ENCODE measurements at places on chromosomes 7 and 10. TPM values are rescaled to one million over a fixed set of nuclear protein-coding genes. Genes with fewer than 3 reads are reported as not detected.

Gene SPDYE1
- not detected for total RNA-seq

Gene SKIDA1
- 2.1 TPM for total RNA-seq

DNA sequence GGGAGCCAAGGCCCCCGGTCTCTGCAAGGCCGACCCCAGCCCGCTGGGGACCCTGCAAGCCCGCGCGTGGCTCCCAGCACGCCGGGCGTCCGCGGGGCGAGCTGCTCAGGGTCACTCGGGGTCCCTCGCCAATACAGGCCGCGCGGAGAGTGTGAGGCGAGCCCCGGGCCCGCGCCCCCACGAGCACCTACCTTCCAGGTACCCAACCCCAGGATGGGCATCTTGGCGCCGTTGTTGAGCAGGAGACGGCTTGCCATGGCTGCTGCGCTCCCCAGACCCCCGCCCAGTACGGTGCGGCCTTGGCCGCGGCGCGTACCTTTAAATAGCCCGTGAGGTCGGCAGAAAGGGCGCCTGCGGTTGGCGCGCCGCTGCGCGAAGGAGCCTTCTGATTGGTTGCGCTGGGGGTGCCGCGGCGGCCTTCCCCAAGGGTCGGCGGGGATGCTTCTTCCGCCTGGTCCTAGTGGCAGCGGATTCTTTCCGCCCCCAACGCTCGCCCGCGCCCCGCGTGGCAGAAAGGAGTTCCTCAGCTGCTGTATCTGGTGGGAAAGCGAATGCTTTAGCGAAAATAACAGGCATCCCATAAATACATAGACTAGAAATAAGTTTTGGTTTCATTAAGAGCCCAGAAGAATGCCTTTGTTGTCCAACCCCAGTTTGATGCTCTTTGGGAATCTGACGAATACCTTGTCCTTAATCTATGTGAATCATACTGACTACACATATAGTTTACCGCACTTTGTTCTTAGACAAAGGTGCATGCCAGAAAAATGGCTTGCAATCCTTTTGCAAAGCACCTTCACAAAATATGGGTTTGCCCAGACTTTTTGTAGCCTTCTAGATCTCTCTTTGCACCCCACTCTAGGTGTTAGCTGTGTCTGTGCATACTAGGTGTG, at the start of gene AKR1B1:
Gene AKR1B1, minus strand, starts transcription at position 295 of the 893 bp plus-strand sequence. Its CDS starts 38 bp downstream, at position 257.
- DNase-seq = peak; percentile 94

DNA sequence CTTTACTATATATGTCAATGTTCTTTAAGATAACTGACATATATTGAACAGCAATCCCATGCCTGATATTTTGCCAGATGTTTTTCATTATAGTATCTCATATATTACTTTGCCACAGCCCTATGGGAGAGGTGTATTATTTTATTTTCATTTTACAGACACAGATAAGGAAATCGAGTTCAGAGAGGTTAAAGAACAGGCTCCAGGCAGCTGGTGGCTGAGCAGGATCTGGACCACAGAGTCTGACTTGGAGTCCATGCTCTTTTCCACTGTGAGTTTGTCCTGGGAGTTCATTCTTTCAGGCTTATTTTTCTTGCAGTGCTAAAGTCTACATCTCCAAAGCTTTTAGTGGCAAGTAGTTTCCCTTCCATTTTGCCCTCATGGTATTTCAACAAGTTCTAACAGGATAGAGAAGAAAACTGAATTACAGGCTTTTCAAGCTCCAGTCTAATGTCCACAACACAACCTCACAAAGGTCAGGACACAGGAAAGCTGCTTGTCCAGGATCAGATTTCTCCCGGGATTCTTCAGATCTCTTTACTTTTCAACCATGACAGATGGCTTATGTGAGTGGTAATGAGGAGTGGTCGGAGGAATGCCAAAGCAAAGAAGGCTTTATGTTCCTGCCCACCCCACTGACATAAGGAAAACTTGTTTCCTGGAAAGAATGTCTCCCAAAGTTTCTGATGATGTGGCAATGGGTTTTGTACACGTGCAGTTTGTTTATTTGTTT, 13.1 kb upstream of the SLC35B4 start:
- DNase-seq = no peak

DNA sequence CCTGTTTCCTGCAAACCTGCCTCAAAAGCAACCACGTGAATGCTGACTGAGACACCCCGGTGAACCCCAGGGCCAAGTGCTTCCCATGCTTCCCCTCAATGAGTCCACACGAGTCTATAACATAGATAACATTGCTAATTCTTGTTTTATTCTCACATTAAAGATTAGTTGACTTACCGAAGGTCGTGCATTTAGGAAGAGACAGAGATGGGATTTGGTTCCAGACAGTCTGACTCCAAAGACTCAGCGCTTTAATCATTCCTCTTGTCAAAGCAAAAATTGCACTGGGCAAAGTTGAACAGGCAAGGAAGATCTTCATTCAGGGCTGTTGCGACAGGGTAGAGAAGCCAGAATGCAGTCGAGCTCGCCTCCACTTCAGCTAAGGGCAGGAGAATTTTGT, 435.6 kb upstream of the C7orf33 start:
- no peak for DNase-seq

DNA sequence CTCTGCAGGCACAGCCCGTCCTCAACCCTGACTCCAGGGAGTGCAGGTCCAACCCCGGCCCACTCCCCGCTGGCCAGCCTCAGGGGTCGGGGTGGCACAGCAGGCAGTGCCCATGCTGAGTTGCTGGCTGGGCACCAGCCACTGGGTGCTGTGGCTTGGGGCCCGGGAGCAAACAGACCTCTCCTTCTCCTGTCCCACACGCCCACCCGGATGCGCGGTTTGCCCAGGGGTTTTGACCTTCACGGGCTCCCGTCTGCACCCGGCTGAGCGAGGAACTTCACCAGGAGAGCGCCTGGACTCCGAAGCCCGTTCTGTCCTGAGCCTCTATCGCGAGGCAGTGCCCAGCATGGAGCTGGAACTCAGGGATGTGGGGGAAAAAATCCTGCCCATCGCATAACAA, 2.6 kb upstream of the GRIFIN start:
- DNase-seq = peak; percentile 65

DNA sequence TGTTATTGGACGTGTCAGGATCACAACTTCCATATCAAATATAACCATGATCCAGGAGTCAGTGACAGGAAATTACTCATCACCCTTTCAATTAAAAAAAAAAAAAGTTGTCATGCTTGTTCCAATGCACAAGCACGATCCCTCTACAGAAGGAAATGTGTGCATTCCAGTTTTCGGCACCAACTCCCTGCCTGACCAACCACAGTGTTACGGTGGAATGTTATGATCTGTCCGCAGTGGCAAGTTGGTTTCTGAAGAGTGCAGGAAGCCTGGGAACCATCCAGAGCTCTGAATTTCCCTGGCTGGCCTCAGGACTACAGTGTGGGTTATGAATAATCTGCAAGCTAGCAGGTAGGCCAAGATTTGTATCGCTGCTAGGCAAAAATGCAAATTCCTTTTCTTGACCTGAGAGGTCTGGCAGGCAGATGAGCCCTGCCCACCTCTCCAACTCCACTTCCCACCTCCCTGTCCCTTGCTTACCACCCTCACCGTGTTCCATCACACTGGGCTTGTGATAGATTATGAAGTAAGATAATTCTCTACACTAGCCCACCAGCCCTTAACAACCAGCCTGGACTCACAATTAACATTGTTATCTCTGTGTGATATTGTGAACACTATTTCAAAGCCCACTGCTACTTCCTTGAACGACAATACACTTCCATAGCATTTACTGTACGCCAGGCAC, 20.4 kb downstream of the FRMPD2 start:
- no peak for DNase-seq
